Bronchial epithelial cell (primary cell): ENCODE measurements at places on chromosomes 12 and 14. TPM values are rescaled to one million over a fixed set of nuclear protein-coding genes. Genes with fewer than 3 reads are reported as not detected.

DNA sequence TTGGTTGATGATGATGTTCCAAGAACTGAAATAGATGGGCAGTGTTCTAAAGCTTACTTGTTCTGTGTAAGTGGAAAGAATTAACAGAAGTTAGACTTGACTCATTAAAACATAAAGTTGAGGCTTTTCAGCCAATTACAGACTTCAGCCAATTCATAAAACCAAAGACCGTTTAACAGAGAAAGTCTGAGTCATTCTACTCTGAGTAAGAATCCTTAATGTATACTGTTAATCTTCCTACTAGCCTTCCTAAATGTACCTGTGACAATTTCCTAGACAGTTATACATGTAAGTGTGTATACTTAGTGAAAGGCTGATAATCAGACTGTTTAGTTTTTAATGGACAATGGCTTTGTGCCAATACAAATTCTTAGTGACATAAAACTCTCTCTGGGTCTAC lies 681.0 kb downstream of the RPL10L start:
- no peak for DNase-seq

The DPPA3 gene
- not detected in 2 replicates for total RNA-seq

GRCh38 chr14:65718629-65719028 lies 306.1 kb downstream of the FUT8 start:
- DNase-seq, result no peak

DNA sequence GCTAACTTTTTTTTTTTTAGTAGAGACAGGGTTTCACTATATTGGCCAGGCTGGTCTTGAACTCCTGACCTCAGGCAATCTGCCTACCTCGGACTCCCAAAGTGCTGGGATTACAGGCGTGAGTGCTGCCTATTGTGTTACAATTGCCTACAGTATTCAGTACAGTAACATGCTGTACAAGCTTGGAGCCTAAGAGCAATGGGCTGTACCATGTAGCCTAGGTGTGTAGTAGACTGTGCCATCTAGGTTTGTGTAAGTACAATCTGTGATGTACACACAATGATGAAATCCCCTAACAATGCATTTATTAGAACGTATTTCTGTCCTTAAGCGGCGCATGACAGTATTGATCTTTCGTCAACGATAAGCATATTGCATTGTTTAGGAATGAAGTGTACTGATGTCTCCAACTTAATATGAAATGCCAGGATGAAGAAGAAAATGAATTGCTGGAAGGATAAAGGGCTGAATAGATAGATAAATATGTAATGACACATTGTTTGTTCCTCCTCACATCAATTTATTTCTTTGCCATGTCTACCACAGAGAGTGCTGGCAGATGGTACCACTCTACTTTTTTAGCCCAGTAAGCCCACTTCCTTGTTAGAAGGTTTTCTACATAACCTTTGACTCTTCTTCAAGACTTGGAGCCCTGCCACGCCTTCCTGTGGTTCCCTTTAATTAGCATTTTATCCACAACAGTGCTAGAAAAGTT lies 467.5 kb downstream of the VRK1 start:
- DNase-seq, result no peak

The TUNAR gene
- total RNA-seq, result not detected in 2 replicates

- DNase-seq, result peak; percentile 31
Measured at GRCh38 chr12:124388679-124389137, 93.8 kb downstream of the RFLNA start.

GRCh38 chr12:129520739-129521138 lies 383.1 kb downstream of the TMEM132D start:
- peak; percentile 3 for DNase-seq

DNA sequence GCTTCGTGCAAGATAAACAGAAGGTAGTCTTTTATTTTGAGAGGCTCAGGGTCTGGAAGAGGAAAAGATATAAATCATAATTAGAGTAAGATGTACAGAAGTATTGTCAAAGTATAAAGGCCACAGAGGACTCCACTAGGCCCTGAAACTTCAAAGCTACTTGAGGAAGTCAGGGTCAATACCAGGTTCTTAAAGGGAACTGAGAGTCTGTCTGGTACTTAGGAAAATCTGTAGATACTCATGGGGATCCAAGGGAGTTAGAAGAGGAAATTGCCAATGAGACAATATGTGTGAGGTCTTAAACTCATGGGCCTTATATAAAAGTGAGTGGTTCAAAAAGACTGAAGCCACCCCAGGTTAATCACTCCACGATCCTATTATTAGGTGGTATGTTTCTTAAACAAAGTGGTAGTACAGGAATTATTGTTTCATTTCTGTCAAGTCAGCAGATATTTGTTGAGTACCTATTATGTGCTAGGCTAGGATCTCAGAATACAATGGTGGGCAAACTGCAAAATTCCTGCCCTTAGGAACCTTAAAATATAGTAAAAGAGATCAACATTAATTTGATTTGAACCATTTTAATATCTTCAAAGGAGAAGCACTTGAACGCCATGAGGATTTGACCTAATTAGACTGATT lies 314.6 kb downstream of the ADAMTS20 start:
- no peak for DNase-seq

GRCh38 chr12:100724071-100724470 lies 70.5 kb upstream of the ANO4 start:
- DNase-seq, result no peak

The SELPLG gene
- total RNA-seq, result under 0.01 and 0.13 TPM in 2 replicates

The MORN3 gene
- 0.79 and 1.7 TPM in 2 replicates for total RNA-seq

DNA sequence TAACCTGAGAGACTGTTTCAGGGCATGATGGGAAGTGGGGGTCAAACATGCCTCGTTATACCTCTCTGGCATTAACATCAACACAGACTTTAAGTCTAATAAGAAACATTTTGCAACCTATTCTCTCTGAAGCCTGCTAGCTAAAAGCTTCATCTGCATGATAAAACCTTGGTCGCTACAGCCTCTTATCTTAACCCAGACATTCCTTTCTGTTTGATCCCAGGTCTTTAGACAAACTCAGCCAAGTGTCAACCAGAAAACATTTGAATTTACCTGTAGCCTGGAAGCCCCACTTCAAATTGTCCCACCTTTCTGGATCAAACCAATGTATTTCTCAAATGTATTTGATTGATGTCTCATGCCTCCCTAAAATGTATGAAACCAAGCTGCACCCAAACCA lies 9.1 kb downstream of the PPP2R3C start:
- no peak for DNase-seq

The OTX2 gene
- total RNA-seq, result not detected in 2 replicates

GRCh38 chr14:46940611-46941010 lies 289.0 kb upstream of the RPL10L start:
- no peak for DNase-seq

The MTRFR gene
- total RNA-seq, result 15.9 and 19.2 TPM in 2 replicates

DNA sequence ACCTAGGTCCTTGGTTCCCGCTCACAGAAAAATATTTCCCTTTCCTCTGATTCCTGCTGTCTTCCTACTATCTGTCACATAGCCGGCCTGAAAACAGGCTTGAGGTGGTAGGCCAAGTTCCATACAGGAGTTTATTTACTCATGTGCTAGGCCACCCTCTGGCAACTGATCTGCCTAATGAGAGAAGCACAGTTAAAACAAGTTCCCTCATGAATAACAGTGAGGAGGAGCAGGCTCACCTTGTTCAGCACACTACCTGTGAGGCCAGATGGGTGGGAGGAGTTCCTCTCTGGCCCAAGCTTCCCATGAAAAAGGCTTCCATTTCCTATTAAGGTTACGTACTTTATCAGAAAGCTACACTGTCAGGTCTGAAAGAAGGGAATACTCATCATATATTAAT lies 206.0 kb downstream of the MYRFL start:
- peak; percentile 53 for DNase-seq
